ENCODE measurements at places on chromosomes 16 and 17. TPM values are rescaled to one million over a fixed set of nuclear protein-coding genes. Genes with fewer than 3 reads are reported as not detected.

CCL7 gene
- not detected for total RNA-seq

KRTAP4-4 gene
- total RNA-seq: not detected

HS3ST4 gene
- not detected for total RNA-seq

SEZ6 gene
- total RNA-seq: not detected

PIPOX gene
- total RNA-seq: 1.2 TPM

DNA sequence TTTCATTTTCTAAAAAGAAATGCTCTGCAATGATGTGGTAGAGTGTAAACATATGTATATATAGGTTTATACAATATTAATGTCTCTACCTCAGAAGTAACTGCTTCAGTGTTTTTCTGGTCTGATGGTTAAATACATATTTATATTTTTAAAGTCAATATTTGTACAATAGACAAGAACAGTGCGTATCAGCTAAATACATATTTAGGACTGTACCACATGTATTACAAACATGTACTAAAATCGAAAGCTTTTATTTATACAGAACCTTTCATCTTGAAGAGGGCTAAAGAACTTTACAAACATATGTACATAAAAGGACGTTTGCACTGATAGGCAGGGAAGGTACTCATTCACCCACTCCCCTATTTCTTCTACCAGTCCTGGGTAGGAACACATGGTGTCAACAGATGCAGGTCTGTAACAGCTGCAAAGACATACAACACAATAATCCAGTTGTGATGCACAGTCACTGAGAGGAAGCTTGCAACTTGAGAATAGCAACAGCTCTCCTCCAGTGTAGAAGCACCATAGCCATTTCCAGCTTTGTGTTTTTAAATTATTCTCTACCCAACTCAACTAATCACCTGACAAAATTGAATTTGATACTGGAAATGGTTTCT is 206.9 kb upstream of the C17orf78 start:
- no peak for DNase-seq

CCL17 gene
- not detected for total RNA-seq

DNA sequence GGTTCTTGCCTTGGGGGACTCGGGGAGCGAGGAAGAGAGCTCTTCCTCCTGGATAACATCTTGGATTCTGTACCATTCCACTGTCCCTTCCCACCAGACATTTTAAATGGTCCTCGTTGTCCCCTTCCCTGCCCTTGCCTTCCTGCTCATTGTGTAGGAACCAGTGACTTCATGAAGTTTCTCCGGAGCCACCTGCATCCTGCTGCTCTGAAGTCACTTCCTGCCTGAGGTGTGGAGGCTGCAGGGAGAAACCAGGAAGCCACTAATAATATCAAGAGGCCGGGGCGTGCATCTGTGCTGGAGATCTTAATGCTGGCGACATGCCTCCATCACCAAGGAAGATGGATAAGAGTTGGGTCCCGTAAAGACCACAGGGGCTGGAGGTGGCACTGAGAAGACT is 6.2 kb upstream of the SLC16A13 start:
- DNase-seq: no peak

GRCh38 chr17:51435641-51436091 is 175.3 kb downstream of the UTP18 start:
- no peak for DNase-seq

DNA sequence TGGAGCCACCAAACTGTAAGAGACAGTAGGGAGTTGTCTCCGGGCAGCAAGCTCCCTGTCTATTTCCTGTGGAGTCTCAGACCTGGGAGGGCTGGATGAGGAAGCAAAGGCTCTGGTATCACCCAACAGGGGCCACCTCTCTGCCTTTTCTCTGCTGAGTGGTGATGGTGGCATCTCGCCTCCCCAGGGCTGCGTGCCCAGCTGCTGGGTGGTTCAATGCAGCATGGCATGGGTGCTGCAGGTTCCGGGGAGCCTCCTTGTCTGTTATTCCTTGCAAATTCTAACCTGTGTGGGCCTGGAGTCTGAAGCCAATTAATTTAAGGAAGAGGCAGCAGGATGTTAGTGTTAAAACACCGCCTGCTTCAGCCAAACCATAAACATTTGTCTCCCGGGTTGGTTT is 78.2 kb downstream of the CCDC182 start:
- DNase-seq: no peak

- DNase-seq: no peak
Observed at GRCh38 chr17:82893779-82894178, 54.0 kb upstream of the ZNF750 start.

GRCh38 chr17:64632194-64632593 is 29.9 kb downstream of the SMURF2 start:
- no peak for DNase-seq

- no peak for DNase-seq
Observed at GRCh38 chr16:674968-675883, at the start of gene RHBDL1. TSS of gene RHBDL1 (plus strand) at chr16:675671. CDS start at chr16:675791, 120 bp downstream.

- DNase-seq: peak; percentile 89
Observed at GRCh38 chr17:81821603-81822311, 11.3 kb downstream of the MCRIP1 start.

DNA sequence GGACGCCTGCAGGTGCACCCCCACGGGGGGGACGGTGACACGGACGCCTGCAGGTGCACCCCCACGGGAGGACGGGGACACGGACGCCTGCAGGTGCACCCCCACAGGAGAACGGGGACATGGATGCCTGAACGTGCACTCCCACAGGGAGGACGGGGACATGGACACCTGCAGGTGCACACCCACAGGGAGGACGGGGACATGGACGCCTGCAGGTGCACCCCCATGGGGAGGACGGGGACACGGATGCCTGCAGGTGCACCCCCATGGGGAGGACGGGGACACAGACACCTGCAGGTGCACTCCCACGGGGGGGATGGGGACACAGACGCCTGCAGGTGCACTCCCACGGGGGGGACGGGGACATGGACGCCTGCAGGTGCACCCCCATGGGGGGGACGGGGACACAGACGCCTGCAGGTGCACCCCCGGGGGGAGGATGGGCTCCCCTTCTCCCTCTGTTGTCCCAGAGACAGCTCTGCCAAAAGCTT is 114.5 kb upstream of the METRNL start:
- DNase-seq: no peak

SLC5A10 gene
- not detected for total RNA-seq

SECTM1 gene
- total RNA-seq: 14.5 TPM

DNA sequence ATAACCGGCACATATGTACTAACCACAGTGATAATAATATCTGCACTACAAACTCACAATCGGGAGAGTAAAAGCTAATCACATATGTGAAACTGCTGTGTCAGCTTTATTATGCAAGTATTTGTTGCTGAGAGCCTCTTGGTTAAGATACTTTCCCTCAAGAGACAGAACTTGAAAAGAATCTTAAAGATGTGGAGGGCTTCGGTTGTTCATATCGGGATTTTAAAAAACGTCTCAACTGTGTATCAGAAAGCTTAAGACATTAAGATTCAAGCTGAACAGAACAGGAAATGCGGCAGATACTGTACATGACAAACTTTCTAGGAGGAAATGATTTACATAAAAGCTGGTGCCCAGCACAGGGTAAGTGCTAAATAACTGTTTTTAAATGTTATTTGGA is 27.5 kb upstream of the HLF start:
- DNase-seq: no peak

CDK5RAP3 gene
- total RNA-seq: 95.8 TPM

CES4A gene
- total RNA-seq: 7.4 TPM

DNA sequence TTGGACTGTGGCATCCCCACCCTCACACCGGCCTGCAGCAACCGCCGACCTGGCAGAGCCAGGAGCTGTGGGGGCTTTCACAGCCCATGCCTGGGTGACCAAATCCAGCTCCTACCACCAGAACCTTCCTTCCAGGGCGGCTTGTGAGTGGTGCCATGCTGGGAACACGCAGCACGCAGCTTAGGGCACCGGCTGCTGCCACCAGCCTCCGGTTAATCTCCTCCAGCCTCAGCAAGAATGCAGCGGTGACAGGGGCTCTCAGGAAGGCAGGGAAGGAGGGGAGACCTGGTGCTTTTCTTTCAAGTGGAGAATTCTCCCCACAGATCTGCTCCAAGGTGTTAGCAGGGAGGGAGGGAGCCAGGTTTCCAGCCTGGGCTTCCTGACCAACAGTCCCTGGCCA is 32.3 kb upstream of the ANKRD40CL start:
- DNase-seq: no peak

HOXB5 gene
- 1.1 TPM for total RNA-seq

GRCh38 chr16:2082983-2083364 is 35.2 kb downstream of the TSC2 start:
- DNase-seq: no peak

Data from posterior vena cava (tissue), 2 donors.